ENCODE measurements at places on chromosomes 3 and 15. TPM values are rescaled to one million over a fixed set of nuclear protein-coding genes. Genes with fewer than 3 reads are reported as not detected.
A peak's percentile ranks its signal among the peaks of the same experiment; 100 is the strongest.

- no peak for DNase-seq
Observed at GRCh38 chr3:42159706-42160472, 68.7 kb downstream of the TRAK1 start.

- no peak for DNase-seq
Observed at GRCh38 chr3:26099692-26100091, 309.8 kb downstream of the OXSM start.

DNA sequence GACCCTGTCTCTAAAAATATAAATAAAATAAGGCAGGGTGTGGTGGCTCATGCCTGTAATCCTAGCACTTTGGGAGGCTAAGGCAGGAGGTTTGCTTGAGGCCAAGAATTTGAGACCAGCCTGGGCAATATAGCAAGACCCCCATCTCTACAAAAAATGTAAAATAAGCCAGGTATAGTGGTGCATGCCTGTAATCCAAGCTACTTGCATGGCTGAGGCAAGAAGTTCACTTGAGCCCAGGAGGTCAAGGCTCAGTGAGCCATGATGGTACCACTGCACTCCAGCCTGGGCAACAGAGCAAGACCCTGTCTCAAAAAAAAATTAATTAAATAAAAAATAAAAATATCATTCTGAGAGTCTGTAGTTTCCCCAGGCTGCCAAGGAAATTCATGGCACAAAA, 4.1 kb upstream of the JAGN1 start:
- DNase-seq, result no peak

GRCh38 chr3:122253581-122253980, 70.1 kb downstream of the CASR start:
- DNase-seq, result no peak

DNA sequence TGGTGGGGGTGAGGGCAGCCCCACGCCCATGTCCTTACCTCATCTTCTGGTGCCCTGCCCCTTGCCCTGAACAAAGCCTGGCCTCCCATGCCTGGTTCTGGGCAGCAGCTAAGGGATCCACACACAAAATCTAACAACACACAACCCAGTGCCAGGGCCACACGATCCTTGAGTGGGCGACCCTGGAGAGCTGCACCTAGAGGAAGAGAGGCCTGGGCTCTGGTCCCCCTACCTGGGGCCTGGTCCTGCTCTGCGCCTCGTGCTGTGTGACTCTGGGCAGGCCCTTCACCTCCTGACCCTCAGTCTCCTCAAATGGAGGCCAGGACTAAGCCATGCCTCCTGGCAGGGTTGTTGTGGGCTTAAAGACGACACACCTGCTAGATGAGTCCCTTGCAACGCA, 20.0 kb upstream of the C3orf22 start:
- DNase-seq, result no peak

DNA sequence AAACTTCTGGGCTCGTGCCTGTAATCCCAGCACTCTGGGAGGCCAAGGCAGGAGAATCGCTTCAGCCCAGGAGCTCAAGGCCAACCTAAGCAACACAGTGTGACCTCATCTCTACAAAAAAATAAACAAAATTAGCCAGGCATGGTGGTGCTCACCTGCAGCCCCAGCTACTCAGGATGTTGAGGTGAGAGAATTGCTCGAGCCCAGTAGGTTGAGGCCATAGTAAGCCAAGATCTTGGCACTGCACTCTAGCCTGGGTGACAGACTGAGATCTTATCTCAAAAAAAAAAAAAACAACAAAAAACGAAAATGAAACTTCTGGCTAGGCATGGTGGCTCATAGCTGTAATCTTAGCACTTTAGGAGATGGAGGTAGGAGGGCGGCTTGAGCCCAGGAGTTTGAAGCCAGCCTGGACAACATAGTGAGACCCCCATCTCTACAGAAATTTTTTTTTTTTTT, 53.7 kb downstream of the PIK3CB start:
- no peak for DNase-seq

DNA sequence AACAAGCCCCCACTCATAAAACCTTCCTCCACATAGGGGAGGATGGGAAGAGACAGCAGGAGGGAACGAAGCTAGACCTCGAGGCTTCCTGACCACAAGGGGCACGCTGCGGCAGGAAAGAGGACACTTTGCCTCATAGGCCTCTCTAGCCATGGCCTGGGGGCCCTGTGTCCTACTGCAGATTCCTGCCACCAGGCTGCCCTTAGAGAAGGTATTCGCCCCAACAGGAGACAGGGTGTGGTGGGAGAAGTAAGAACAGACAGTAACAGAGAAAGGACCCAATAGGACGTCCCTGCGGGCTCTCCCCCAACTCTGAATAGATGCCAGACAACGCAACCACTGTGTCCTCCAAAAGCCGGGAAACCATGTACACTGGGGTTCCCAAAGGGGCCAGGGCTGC, 36.8 kb downstream of the ADCY5 start:
- no peak for DNase-seq

DNA sequence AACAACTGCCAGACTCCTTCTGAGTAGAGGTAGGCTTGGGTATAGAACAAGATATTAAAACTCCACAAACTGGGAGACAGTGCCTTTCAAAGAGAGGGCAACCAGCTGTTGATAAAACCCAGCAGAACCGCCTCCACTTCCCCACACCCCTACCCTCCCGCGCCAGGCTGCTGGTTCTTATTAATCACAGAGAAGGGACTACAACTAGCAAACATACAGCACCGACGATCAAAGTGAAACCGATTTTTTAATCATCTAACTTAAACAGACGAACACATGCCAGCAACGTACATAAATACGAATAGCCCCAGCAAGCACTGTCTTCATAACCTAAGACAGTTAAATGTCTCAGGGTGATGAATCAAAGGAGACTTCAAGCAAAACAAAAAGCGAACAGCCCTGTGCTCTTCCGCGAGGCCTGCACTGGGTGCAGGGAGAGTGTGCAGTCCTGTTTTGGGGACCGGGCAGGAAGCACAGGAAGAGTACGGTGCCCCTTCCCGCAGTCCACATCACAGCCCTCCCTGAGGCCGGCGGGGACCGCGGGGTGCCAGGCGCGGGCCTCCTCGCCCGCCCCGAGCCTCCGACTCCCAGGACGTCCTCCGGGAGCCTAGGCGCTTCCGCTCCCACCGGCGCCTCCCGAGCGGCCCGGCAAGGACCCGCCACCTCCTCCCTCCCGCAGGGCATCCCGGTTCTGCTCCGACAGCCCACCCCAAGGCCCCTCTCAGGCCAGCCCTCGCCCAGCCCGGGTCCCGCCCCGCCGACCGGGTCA, 75.1 kb upstream of the VGLL4 start:
- no peak for DNase-seq

DNA sequence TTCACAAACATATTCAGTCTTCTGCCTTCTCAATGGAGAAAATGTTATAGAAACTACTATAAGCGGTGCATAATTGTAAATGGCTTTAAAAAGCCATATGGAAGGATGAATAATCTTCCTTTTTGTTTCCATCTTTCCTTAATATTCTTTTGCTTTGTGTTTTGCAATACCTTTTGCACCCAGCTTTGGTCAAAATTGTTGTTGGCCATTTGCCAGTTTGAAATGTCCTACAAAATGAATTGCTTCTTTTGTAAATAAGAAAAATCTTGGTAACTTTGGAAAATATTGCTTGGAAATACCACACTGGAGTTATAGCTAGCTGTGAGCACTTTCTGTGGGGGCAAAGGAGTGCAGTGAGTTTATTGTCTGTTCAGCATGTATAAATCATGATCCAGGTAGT, 93.5 kb upstream of the NR2F2 start:
- DNase-seq, result no peak

DNA sequence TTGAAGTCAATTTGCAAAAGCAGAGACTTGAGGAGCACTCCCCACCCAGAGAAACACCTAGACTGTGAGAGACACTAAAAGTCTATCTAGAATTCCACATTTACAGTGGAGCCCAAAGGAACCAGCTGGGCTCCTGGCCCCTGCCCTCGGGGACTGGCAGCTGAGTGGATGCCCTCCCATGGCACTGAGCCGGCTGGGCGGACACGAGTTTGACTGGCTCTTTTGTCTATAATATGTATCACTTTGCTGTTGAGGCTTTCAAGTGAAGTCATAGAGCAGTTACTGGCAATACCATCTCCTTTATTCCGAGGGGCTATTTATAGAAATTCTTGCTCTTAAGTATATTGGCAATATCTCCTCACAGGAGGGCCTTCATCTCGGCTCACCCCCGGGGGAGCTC, 65.8 kb upstream of the TNFAIP8L3 start:
- DNase-seq, result no peak

GRCh38 chr15:70632491-70633102, 130.8 kb downstream of the UACA start:
- DNase-seq, result no peak

DNA sequence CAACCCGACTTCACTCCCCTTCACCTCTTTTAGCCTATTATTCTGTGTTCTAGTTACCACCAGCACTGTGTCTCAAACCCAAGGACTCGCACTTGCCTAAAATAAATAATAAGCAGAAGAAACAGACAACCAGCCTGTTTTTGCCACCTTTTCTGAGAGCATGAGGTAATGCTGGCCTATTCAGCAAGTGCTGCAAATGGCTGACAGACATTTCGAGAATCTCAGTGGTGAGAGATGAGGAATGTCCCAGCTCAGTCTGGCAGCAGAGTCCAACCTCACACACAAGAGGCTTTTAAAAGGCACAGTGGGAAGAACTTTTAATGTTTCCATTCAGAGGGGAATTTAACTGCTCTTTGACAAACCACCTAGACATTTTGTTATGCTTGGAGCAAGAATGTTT, 143.3 kb upstream of the GMNC start:
- no peak for DNase-seq

DNA sequence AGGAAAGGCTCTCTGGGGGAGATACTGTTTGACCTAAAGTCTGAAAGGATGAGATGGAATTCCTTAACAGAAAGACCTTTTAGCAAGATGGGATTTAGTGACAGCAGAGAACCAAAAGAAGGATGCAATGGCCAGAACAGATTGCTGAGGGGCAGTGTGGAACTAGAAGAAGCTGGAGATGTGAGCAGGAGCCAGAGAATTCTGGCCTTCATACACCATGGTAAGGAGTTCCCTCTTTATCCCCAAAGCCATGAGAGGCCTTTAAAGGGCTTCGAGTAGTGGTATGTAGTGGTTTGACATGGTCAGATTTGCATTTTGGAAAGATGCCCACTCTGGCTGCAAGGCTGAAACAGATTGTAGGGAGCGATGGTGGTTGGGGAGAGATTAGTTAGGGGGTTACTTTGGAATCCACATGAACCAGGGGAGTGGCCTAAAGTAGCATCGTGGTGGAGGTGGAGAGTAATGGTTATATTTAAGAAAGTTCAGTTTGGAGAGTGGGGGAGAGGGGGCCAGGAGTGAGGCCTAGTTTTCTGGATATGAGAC, 34.0 kb upstream of the NPHP3 start:
- no peak for DNase-seq

GRCh38 chr3:136624894-136625815, 127.0 kb downstream of the STAG1 start:
- DNase-seq, result no peak

DNA sequence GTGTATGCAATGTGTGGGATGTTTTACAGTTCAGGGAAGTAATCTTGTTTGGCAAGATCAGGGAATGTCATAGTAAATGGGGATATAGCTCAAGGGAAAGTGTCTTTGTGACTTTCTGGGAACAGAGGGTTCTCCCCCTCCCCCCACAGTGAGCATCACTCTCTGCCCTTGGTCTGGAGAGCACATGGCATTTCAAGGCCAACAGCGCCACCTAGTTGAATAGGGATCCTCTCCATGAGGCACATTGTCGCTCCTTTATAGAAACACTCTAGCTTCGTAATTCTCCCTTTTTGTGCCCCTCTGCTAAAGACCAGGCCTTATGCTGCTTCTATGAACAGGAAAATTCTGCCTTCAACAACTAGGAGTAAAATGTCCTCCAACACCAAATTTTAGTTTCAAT, 37.1 kb upstream of the ARNT2 start:
- DNase-seq, result no peak

- no peak for DNase-seq
Observed at GRCh38 chr15:82062479-82063454, 16.9 kb upstream of the MEX3B start.

GRCh38 chr15:27058939-27059338, 88.0 kb downstream of the GABRG3 start:
- DNase-seq, result no peak

DNA sequence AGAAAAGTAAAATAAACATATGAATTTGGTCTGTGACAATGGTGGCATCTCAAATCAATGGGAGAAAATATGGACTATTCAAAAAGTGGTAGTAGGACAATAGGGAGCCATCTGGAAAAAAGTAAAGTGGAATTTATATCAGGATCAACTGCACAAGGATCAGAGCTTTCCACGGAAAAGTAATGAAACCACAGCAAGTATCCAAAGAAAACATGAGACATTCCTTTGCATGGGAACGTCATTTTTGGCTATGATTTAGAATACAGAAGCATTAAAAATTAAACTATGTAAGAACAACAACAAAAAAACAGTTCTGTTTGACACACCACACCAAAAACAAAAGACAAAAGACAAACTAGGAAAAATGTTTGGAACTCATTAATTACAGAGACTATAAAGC, 18.7 kb downstream of the CRBN start:
- no peak for DNase-seq

DNA sequence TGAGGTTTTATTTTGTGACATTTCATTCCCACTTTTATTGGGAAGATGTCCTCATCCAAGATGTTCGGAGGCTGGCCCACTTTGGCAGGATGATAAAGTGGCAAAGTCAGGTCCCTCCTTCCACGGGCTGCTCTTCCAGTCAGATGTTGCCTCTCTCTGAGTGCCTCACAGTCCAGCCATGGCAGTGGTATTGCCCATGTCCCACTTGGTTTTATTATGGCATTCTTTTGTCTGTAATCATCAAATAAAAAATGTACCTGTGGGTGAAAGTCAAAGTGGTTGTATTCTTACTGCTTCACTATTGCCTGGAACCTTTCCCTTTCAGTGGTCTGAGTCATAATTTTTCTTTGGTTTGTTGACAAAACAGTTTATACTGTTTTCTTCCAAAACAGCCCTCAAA, 20.2 kb downstream of the ARNT2 start:
- DNase-seq, result no peak

- no peak for DNase-seq
Observed at GRCh38 chr15:86840996-86841395, 761.3 kb downstream of the AGBL1 start.

GRCh38 chr3:32282578-32283154, 44.2 kb downstream of the CMTM8 start:
- DNase-seq, result no peak

GRCh38 chr15:83207660-83208366, at the start of gene HDGFL3:
Gene HDGFL3, minus strand, starts transcription at chr15:83207823. Its CDS starts 409 bp downstream, at chr15:83207414.
- peak; percentile 83 for DNase-seq

- DNase-seq, result no peak
Observed at GRCh38 chr3:50530001-50530970, 26.9 kb upstream of the CACNA2D2 start.

The FOXB1 gene
- not detected for total RNA-seq

The KBTBD13 gene
- total RNA-seq, result 3.3 TPM

The SH3GL3 gene
- total RNA-seq, result not detected

The GOLGA6A gene
- not detected for total RNA-seq

The ICE2 gene
- 29.7 TPM for total RNA-seq

The AMIGO3 gene
- 0.35 TPM for total RNA-seq

The IL20RB gene
- 0.70 TPM for total RNA-seq

Measured in cardiac septum (tissue), 1 donor.